SHP77 treated with DMSO at 0.1 percent for 48 hours (cell line): ENCODE measurements at places on chromosomes 5 and 9.

GRCh38 chr5:43156388-43156787 is 35.6 kb upstream of the NIM1K start:
- no peak for DNase-seq

- DNase-seq, result no peak
Measured at GRCh38 chr5:115336964-115337363, 40.5 kb upstream of the CCDC112 start.

- no peak for DNase-seq
Measured at GRCh38 chr9:137017791-137018497, 10.1 kb downstream of the ABCA2 start.

GRCh38 chr5:170211575-170212334 is 21.0 kb upstream of the C5orf58 start:
- DNase-seq, result no peak

GRCh38 chr9:19173598-19174125 is 46.4 kb upstream of the PLIN2 start:
- DNase-seq, result no peak

GRCh38 chr9:36118706-36119105 is 17.8 kb upstream of the GLIPR2 start:
- DNase-seq, result no peak

DNA sequence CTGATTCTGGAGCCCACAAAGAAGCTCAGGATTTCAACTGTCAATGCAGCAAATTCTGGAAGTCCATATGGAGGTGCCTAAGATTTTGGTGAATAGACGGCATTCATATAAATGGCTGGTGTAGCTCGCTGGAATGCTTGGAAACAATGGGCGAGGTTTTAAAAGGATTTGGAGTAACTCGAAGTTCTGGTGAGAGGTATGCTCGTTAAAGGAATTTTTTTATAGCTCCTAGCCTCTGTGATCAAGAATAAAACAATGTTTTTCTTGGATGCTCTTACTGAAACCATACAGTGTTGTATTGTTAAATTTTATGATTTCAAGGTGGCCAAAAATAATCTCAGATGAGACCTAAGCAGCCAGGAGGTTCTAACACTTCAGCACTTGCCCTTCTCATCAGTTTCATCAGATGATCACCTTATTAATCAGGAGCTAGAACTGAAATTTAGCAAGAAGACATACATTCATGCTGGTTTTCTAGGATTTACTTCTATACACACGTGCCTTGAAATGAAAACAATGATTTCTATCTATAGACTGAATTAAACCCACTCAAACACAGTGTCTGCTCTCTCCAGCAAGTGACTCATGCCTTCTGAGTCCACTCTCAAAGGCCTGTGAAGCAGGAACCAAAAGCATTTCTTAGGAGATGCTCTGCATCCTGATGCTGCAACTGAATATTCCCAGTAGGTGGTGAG is 79.2 kb downstream of the OTULIN start:
- no peak for DNase-seq

GRCh38 chr5:110854200-110854599 is 115.4 kb downstream of the SLC25A46 start:
- DNase-seq, result no peak

- DNase-seq, result no peak
Measured at GRCh38 chr9:130872912-130873503, 23.6 kb downstream of the QRFP start.

- no peak for DNase-seq
Measured at GRCh38 chr9:116080561-116080960, 73.0 kb upstream of the PAPPA start.

- DNase-seq, result no peak
Measured at GRCh38 chr5:55227664-55228430, 732 bp upstream of the MCIDAS start.

DNA sequence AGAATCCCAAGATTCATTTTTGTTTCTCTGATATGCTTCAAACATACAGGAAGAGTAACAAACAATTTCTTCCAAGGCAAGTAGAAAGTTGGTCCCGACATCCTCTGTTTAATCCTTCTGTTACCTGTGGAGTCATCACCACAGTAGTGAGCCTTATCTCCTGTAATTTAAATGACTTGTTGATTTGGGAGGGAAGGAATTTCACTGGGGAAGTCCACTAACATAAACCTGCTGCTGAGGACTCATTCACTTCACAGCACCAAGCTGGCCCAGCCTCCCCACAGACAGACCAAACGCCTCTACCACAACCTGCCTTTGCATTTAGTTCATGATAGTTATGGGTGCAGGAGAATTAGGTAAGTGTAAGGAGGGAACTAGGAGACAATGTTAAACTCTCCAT is 63.2 kb downstream of the PRKACG start:
- no peak for DNase-seq

- DNase-seq, result no peak
Measured at GRCh38 chr5:3000631-3001030, 249.2 kb upstream of the IRX2 start.

DNA sequence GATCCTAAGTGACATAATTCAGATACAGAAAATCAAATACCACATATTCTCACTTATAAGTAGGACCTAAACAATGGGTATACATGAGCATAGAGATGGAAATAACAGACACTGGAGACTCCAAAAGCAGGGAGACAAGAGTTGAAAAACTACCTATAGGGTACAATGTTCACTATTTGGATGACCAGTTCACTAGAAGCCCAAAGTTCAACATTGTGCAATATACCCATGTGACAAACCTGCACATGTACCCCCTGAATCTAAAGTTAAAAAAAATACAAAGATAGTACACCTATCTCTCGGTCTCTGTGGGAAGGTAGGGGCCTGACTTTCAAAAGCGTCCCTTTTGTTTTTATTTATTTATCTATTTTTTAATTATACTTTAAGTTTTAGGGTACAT is 11.7 kb upstream of the OR1N1 start:
- DNase-seq, result no peak
